ENCODE measurements at places on chromosomes 12 and 14. TPM values are rescaled to one million over a fixed set of nuclear protein-coding genes. Genes with fewer than 3 reads are reported as not detected.

Gene TC2N
- 0.09 TPM for polyA plus RNA-seq

DNA sequence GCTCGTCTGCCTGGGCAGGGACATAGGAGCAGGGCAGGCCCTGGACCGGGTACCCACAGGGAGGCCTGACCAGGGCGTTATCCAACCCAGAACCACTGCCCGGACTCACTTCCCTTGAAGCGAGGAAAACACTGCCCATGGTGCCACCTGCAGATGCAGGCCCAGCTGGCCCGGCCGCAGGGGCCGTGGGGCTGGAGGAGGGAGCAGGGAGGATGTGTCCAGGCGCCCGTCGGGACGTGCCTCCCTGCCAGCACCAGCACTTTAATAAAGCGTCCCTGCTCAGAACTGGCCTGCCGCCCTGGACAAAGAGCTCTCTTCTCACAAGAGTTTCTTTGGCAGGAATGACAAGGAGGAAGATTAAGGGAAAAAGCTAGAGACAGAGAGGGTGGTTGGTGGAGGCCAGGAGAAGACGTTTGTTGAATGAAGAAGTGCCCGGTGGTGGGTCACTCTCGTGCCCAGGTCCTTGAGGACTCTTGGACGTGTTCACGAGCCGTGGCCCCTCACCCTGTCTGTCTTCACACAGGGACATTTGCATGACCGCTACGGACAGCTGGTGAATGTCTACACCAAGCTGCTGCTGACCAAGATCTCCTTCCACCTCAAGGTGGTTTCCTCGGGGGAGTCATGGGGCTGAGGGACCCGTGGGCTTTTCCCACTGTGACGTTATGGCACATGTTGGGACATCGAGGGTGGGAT is 14.2 kb downstream of the HIP1R start:
- no peak for DNase-seq
- H3K27ac ChIP-seq, result no peak overlapping the region
- no peaks in the 10 kb centered on the region for H3K27me3 ChIP-seq
- peaks cover 9% of the 10 kb centered on the region for H3K4me1 ChIP-seq
- H3K4me3 ChIP-seq, result no peak overlapping the region

GRCh38 chr12:93243689-93244513 is 133.8 kb upstream of the NUDT4 start:
- peaks cover 2% of the 10 kb centered on the region for H3K4me1 ChIP-seq
- H3K27me3 ChIP-seq, result no peaks in the 10 kb centered on the region
- H3K27ac ChIP-seq, result no peak overlapping the region
- H3K4me3 ChIP-seq, result no peak overlapping the region

Gene LRRC10
- polyA plus RNA-seq, result not detected

Gene TMEM260
- polyA plus RNA-seq, result 10.3 TPM

GRCh38 chr12:50110762-50111351 is 1.2 kb upstream of the COX14 start:
- no peaks in the 10 kb centered on the region for H3K36me3 ChIP-seq
- H3K4me1 ChIP-seq, result peaks cover 14% of the 10 kb centered on the region
- H3K27me3 ChIP-seq, result peaks cover 2% of the 10 kb centered on the region

Gene IL22
- polyA plus RNA-seq, result not detected

Gene AICDA
- polyA plus RNA-seq, result not detected

Gene ETFBKMT
- 2.8 TPM for polyA plus RNA-seq

DNA sequence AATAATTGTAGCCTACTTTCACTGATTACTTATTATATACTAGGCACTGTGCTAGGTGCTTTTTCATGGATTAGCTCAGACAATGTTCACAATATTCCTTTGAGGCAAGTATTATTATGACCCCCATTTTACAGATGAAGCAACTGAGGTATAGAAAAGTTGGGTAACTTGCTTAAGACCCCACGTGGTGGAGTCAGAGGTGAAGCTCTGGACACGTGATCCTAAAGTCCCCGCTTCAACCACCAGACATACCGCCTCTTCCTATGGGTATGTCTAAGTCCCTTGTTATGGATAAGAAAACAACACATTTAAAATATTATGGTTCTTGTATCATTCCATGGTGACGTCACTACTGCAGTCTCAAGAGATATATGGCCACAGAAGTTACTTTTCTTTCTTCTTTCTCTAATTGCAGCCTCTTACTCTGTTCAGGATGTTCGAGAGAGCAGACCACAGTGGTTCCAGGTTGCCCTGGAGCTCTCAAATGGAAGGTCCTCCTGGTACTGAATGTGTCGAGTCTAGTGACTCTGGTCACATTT is 157.7 kb downstream of the HELB start:
- H3K27me3 ChIP-seq, result no peaks in the 10 kb centered on the region
- H3K4me3 ChIP-seq, result no peak overlapping the region
- DNase-seq, result no peak
- H3K36me3 ChIP-seq, result no peaks in the 10 kb centered on the region
